Body of pancreas (tissue), 4 donors: ENCODE measurements at places on chromosomes 1 and 21. TPM values are rescaled to one million over a fixed set of nuclear protein-coding genes. Genes with fewer than 3 reads are reported as not detected.

- no peak overlapping the region for H3K27ac ChIP-seq
- H3K4me3 ChIP-seq: no peak overlapping the region
- no peaks in the 10 kb centered on the region for H3K36me3 ChIP-seq
- no peak for DNase-seq
Measured at GRCh38 chr1:217253351-217253750, 377.5 kb downstream of the GPATCH2 start.

- no peaks in the 10 kb centered on the region for H3K4me1 ChIP-seq
- DNase-seq: no peak
- no peaks in the 10 kb centered on the region for H3K27me3 ChIP-seq
- no peaks in the 10 kb centered on the region for H3K36me3 ChIP-seq
- H3K27ac ChIP-seq: no peak overlapping the region
Measured at GRCh38 chr1:175690298-175690697, 53.1 kb downstream of the TNR start.

- H3K4me3 ChIP-seq: no peak overlapping the region
- H3K4me1 ChIP-seq: no peaks in the 10 kb centered on the region
- H3K36me3 ChIP-seq: peaks cover 35% of the 10 kb centered on the region
- H3K27me3 ChIP-seq: no peaks in the 10 kb centered on the region
- H3K27ac ChIP-seq: no peak overlapping the region
Measured at GRCh38 chr1:10415211-10415930, 14.9 kb upstream of the CENPS start.

Gene SLC22A15
- total RNA-seq: 8.8 TPM

DNA sequence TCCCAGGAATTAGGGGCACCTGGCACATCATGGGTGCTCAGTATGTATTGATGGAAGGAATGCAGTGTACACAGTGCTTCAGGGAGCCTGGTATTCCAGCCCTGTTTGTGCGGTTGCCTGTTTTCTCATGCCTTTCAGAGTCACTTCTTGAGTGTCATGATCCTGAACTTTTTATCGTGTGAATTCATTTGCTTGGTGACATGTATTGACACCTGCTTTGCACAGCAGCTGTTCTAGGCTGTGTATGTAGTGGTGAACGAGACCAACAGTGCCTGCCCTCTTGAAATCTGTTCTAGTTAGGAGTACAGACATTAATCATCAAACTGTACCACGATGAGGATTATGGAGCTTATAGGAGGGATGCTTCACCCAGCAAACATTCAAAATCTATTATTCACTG, 6.1 kb downstream of the HTR6 start:
- peaks cover under 1% of the 10 kb centered on the region for H3K4me1 ChIP-seq
- no peaks in the 10 kb centered on the region for H3K27me3 ChIP-seq
- H3K36me3 ChIP-seq: no peaks in the 10 kb centered on the region
- DNase-seq: no peak

DNA sequence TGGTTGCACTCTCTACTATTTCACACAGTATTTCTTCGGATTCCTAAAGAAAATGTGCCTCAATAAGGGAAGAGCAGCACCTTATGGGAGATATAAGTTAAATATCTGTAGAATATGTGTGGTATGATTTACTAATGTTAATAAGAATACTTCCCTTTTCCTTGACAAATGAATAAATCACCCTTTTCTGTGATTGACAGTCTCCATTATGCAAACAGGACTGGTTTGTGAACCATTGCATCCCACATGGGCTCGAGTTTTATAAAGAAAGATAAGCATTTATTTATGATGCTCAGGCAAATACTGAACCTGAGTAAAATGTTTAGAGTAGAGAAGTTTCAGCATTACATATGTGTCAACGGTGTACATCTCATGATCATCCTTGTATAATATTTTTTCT, 587.7 kb upstream of the BRINP3 start:
- H3K27ac ChIP-seq: no peak overlapping the region
- H3K36me3 ChIP-seq: no peaks in the 10 kb centered on the region
- H3K4me3 ChIP-seq: no peak overlapping the region
- no peaks in the 10 kb centered on the region for H3K27me3 ChIP-seq
- no peaks in the 10 kb centered on the region for H3K4me1 ChIP-seq

- no peaks in the 10 kb centered on the region for H3K27me3 ChIP-seq
- H3K27ac ChIP-seq: no peak overlapping the region
- no peaks in the 10 kb centered on the region for H3K4me1 ChIP-seq
Measured at GRCh38 chr1:54479841-54480524, 68.0 kb upstream of the ACOT11 start.

GRCh38 chr1:160151303-160151702, at the start of gene ATP1A4:
TSS of gene ATP1A4 (plus strand) at chr1:160151603. CDS start at chr1:160152041, 438 bp downstream.
- H3K4me1 ChIP-seq: no peaks in the 10 kb centered on the region
- H3K27me3 ChIP-seq: no peaks in the 10 kb centered on the region
- H3K36me3 ChIP-seq: no peaks in the 10 kb centered on the region
- no peak within 1 kb of the TSS for H3K27ac ChIP-seq
- DNase-seq: no peak
- no peak within 1 kb of the TSS for H3K4me3 ChIP-seq

- no peak for DNase-seq
- no peaks in the 10 kb centered on the region for H3K27me3 ChIP-seq
- peaks cover 4% of the 10 kb centered on the region for H3K36me3 ChIP-seq
- peaks cover 35% of the 10 kb centered on the region for H3K4me1 ChIP-seq
- peak overlapping the region; percentile 30 for H3K27ac ChIP-seq
Measured at GRCh38 chr1:16139473-16139962, 16.4 kb downstream of the EPHA2 start.

- DNase-seq: no peak
- H3K27me3 ChIP-seq: no peaks in the 10 kb centered on the region
- no peaks in the 10 kb centered on the region for H3K4me1 ChIP-seq
- no peaks in the 10 kb centered on the region for H3K36me3 ChIP-seq
- no peak overlapping the region for H3K4me3 ChIP-seq
Measured at GRCh38 chr1:57468641-57469523, 45.0 kb upstream of the DAB1 start.

GRCh38 chr1:199292896-199293295, 654.1 kb downstream of the PTPRC start:
- no peaks in the 10 kb centered on the region for H3K4me1 ChIP-seq
- no peak overlapping the region for H3K27ac ChIP-seq
- no peaks in the 10 kb centered on the region for H3K27me3 ChIP-seq
- no peaks in the 10 kb centered on the region for H3K36me3 ChIP-seq
- H3K4me3 ChIP-seq: no peak overlapping the region
- no peak for DNase-seq

Gene FMOD
- 14.2 TPM for total RNA-seq

- H3K27me3 ChIP-seq: no peaks in the 10 kb centered on the region
- H3K36me3 ChIP-seq: no peaks in the 10 kb centered on the region
- no peak for DNase-seq
- H3K4me1 ChIP-seq: peaks cover 15% of the 10 kb centered on the region
- peak overlapping the region; percentile 96 for H3K27ac ChIP-seq
- peak overlapping the region; percentile 43 for H3K4me3 ChIP-seq
Measured at GRCh38 chr1:92298213-92298572, 594 bp downstream of the GLMN start.

DNA sequence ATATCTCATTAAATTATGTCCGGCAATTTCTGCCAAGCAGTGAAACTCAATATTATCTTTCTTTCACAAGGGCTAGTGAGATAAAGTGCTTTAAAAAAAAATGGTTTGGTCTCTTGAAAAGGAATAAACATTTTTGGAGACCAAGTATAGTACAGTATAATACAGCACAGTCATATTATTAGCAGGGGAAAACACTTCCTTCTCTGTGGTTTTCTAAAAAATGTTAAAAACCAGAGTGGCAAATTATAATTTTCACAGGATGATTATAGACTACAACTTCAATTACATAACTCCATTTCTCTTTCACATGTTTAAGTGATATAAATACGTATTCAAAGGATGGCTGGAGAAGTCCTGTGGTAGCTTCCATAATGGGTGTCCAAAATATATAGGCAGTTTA, 170.3 kb upstream of the DMRTA2 start:
- H3K4me1 ChIP-seq: no peaks in the 10 kb centered on the region
- no peak overlapping the region for H3K27ac ChIP-seq
- no peak overlapping the region for H3K4me3 ChIP-seq
- DNase-seq: no peak
